ENCODE measurements at places on chromosomes 6 and 20.

DNA sequence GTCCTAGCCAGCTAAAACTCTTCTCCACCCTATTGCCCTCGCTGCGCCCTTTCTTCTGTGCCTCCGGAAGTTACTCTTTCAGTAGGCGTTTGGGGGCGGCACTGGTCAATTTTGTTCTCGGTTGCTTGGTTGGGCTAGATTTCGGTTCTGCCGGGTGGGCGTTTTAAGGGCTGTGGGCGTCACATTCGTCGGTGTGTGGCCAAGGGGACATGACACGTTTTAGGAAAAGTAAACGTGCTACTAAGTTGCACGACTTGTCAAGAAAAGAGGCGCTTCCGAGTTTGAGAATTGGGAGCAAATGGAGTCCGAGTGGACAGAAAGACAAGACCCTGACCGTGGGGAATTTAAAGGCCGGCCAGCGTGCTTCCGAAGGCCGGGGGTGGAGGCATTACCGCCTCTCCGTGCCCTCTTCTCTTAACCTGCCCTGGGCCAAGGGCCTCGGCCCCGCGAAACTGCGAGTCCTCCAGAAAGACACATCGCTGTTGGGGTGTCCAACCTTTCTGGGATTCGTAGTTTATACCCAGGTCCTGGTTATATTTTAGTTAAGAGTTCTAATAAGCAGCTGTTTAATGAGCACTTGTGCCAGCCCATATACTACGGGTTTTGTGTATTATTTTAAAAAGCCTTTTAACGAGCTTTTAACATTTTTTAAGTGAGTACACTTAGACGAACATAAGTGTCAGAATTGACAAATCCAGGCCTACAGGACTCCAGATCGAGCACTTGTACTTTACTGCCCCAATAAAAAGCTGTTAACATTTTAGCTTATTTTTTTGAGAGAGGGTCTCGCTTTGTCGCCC is 664 bp upstream of the BAG6 start:
- no peak for DNase-seq

GRCh38 chr20:24465159-24465558 is 4.3 kb upstream of the SYNDIG1 start:
- DNase-seq: no peak

GRCh38 chr20:31516651-31517050 is 2.4 kb downstream of the HM13 start:
- DNase-seq: no peak

DNA sequence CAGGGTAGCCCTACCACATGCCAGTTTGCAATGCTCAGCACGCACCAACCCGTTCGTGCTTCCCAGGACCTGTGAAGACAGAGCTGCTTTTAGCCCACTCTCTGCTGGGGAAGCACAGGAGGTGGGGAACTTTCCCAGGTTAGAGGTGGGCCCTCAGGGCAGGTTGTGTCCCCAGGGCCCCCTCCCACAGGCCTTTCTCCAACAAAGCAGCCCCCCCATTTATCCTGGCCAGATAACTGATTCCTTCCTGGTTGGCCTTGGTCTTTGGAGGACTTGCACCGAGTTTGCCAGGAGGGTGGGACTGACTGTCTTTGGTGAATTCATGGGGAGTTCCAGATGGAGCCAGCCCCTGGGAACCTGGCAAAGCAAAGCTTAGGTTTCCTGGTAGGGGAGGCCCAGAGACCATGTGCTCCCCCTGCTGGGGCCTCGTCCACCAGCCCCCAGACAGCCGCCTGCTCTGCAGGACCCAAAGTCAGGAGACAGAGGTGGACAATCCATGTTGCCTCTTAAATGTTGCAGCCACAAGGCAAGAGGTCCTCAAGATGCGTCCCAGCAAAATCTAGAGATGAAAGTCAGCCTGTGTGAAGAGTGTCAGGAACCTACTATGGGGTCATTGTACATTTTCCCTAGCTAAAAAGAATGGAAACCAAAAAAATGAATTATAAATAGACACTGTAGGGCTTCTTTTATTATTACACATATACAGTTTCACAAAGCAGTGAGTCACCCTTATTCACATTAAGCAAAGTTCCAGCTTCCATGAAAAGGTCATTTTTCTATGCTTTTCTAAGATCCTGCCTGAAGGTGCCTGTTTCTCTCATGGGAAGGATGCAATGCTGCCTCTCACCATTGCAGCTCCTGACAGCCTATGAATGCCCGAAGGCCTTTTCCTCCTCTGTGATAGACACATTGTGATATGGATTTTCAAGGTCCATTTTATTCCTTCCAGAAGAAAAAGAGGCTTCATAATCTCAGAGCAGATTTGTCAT is 497.8 kb downstream of the PREX1 start:
- no peak for DNase-seq

DNA sequence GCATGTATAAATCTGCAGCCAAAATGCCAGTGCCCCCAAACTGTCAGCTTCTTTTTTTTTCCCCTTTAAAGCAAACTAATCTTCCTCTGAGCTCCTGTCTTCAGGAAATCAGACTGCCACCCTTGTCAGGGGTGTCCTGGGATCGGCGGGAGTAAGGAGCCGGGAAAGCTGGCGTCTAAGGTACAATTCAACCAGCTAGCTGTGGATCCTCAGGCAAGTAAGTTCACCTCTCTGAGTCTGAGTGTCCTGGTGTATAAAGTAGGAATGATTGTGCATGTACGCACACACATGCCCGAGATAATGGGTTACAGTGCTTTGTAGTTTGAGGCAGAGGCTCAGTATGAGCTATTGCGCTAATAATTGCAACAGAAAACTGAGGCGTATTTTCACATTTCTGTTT is 98.3 kb downstream of the ANKRD60 start:
- no peak for DNase-seq

GRCh38 chr20:12315652-12316051 is 398.0 kb downstream of the BTBD3 start:
- no peak for DNase-seq

DNA sequence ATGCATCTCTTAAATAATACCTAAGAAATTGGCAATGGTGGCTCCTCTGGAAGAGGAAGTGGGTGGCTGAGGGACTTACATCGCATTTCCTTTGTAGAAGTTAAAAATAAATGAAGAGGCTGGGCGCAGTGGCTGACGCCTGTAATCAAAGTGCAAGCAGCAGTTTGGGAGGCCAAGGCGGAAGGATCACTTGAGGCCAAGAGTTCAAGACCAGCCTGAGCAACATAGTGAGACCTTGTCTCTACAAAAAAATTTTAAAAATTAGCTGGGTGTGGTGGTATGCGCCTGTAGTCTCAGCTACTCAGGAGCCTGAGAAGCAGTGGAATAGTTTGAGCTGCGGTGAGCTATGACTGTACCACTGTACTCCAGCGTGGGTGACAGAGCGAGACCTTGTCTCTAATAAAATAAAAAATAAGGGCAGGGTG is 12.2 kb upstream of the NCOA3 start:
- DNase-seq: no peak

- DNase-seq: no peak
Observed at GRCh38 chr6:103356531-103356930, 1503.2 kb downstream of the HACE1 start.
